Stimulated activated CD8-positive, alpha-beta memory T cell treated with anti-CD3 and anti-CD28 coated beads, Interleukin-4, amount 100 ng/mL, for 4 hours (primary cell): ENCODE measurements at places on chromosomes 1 and 21.

DNA sequence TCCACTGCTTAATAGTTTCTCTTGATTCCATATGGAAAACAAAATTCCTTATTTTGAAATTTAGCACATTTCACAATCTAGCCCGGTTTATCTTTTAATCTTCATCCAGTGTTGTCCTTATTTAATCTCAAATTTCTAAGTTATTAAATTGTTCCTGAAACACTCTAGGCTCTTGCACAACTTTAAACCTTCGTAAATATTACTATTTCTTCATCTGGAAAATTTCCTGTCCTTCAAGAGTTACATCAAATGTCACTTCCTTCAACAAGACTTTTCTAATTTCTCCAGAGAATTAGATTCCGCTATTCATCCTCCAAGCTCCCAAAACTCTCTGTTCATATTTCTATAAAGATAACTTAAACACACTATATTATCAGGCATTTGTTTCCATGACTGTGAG lies 6.5 kb downstream of the FMO5 start:
- no peak for DNase-seq

DNA sequence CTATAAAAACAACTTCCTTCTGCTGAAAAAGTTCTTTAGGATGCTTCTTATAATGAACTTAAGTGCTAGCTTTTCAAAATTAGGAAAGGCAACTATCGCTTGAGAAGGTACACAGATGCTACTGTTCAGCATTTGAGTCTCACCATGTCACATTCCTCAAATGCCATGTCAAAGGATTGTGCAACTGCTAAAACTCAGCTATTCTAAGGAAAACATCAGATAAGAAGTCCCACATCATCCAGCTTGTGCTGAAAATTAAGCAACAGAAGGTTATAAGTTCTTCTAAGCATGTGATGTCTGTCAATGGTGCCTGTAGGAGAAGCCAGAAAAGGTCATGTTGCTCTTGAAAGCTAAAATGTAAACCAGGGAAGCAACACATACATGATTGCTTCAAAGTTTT lies 36.5 kb downstream of the MCOLN2 start:
- DNase-seq, result no peak

GRCh38 chr1:64122588-64122987 lies 80.8 kb upstream of the UBE2U start:
- DNase-seq, result no peak

- peak; percentile 38 for DNase-seq
Measured at GRCh38 chr1:156797212-156797871, 19.3 kb downstream of the SH2D2A start.

GRCh38 chr1:216221260-216221700 lies 202.0 kb downstream of the USH2A start:
- no peak for DNase-seq

DNA sequence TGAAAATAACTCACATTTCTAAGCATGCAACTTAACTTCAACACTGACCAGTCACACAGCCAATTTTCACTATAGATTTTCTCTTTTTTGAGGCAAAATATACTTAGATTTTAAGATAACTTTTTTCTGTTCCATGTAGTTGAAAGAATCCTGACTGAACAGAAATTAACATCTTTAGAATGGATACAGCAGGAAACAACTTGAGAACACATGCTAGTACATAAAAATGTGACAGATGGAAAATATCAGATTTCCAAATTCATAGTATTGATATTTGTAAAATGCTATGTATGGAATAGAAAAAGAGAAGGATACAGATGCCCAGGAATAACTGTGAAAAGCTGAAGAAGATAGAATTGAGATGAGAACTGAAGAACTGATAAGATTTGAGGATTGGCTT lies 1270.6 kb downstream of the KCNT2 start:
- no peak for DNase-seq

- DNase-seq, result no peak
Measured at GRCh38 chr1:238018214-238018613, 127.5 kb upstream of the ZP4 start.

DNA sequence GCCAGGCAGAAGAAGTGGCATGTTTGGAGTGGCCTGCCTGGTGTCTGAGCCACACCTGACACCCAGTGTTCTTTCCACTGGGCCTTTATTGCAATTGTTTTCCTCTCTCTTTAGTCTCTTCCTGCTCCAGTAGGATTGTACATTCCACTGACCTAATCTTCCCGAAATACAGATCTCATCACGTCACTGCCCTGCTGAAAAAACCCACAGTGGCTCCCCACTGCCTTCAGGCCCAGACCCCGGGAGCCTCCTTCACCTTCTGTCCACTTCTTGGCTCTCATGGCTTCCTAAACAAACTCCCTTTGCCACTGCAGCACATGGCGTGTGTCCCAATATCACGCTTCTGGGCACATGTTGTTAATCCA lies 25.3 kb upstream of the ATP5PO start:
- DNase-seq, result no peak

DNA sequence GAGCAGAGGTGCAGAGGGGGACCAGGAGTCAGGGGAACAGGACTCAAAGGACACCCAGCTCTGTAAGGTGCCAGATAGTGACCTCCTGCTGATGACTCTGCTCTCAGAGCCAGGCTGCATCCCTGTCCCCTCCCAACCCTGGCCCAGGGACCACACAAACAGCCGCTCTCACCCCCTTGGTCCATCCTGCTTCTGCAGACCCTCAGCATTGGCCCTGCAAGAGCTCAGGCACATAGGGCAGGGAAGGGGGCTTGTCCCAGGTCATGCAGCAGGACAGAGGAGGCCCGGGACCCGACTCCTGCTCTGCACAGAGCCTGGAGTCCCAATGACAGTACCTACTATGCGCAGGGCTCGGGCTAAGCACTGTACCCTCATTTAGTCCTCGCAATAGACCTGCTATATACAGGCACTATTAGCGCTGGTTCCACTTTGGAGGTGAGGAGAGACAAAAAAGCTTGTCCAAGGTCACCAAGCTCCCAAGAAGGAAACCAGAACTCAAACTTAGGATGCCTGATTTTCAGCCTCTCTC lies 15.7 kb downstream of the EPHA2 start:
- no peak for DNase-seq

GRCh38 chr1:30037251-30038118 lies 685.9 kb downstream of the MATN1 start:
- DNase-seq, result no peak

DNA sequence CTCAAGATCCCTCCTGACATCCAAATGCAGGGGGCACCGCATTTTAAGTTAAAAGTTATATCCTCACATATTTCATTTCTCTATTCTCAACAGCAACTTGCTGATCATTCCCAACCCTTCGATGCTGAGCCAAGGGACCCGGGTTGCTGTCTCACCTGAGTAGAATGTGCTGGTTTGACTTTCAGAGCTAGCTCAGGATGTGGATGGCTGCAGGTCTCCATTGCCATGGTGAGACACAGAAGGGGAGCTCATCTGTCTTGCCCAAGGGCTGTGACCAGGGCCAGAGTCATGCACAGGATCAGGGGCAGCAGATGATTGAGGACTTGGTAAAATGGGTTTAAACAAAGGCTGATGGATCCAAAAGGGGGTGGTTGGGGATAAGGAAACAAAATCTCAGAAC lies 112.1 kb downstream of the HMGB4 start:
- DNase-seq, result no peak
